ENCODE measurements at places on chromosomes 11 and 22.

DNA sequence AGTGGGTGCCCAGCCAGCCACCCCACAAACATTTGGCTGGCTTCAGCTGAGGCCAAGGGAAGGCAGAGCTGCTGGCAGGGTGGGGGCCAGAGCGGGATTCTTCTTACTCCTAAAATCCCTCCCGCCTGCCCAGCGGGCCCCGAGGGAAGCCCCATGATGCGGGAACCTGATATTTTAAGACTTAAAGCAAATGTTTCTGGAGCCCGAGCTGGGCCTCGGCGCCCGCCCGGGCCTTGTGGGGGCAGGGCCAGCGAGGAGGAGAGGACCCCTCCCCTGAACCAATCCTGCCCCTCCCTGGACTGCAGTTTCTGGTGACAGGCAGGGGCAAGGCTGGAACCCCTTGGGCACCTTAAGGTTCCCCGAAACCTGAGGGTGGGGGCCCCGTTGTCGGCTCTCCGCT, 17.2 kb downstream of the GP1BB start:
- DNase-seq: no peak

DNA sequence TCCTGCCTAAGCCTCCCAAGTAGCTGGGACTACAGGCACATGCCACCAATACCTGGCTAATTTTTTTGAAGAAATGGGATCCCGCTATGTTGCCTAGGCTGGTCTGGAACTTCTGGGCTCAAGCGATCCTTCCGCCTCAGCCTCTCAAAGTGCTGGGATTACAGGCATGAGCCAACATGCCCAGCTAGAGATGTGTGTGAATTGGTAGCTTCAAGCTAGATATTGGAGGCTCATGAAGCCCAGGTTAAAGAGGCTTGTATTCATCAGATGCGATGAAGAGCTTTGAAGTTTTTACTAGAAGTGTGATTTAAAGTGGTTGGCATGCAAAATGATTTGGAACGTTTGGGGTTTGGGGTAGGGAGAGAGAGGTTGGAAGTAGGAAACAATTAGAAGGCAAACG, 19.6 kb downstream of the NF2 start:
- DNase-seq: no peak

- no peak for DNase-seq
These were observed at the start of gene MN1 for GRCh38 chr22:27801616-27802345. Gene MN1 (minus strand): TSS chr22:27801756. CDS start chr22:27800543, 1,213 bp downstream.

GRCh38 chr11:116857936-116858335, 20.5 kb upstream of the APOA1 start:
- no peak for DNase-seq

DNA sequence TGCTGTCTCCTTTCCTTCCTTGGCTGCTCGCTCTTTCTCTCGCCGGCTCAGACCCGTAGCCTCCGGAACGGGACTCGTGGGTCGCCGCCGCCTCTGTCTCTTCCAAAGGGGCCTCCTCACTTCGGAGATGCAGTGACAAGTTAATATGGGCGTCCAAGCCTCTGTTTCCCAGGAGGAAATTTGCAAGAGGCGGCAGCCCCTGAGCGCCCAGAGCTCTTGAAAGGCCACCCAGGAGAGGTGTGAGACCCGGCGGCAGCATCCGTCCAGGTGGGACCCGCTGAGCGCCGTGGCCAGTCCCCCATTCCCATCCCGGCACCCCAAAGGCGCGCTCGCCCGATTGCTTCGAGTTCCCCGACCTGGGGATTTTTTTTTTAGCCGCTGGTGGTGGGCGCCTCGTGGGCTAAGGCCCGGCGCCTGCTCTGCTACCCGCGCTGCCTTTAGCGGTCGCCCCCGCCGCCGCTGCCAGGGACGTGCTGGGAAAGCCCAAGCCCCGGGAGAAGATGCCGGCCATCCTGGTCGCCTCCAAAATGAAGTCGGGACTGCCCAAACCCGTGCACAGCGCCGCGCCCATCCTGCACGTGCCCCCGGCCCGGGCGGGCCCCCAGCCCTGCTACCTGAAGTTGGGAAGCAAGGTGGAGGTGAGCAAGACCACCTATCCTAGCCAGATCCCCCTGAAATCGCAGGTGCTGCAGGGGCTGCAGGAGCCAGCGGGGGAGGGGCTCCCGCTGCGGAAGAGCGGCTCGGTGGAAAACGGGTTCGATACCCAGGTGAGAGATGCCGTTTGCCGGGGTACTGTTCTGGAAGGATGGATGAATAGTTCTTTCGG, 772 bp downstream of the NAV2 start:
- no peak for DNase-seq

DNA sequence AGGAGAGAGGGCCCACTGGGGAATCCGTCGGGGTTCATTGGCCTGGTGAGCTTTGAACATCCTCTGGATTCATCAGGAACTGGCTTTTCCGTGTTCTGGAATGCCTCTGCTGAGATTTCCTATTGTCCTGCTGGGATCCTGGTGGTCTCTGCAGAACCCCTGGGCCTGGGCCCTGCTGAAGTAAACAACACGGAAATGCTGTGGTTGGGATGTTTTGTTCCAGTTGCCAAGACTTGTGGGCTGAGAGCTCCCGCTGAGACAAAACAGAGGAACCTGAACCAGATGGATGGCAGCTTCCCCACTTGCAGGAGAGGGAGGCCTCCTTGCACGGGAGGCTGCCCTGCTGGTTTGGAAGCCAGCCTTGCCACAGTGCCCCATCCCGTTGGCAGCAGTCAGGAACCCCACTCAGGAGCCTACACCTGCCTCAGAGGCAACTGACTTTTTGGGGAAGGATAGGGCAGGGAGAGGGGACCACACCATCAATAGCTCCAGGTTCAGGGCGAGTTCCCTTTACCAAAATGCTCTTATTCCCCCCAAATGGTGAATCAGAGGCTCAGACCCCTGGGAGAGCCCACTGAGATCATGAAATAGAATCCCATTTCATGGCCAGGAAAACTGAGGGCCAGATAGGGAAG, 60.7 kb downstream of the LRRC32 start:
- peak; percentile 88 for DNase-seq

DNA sequence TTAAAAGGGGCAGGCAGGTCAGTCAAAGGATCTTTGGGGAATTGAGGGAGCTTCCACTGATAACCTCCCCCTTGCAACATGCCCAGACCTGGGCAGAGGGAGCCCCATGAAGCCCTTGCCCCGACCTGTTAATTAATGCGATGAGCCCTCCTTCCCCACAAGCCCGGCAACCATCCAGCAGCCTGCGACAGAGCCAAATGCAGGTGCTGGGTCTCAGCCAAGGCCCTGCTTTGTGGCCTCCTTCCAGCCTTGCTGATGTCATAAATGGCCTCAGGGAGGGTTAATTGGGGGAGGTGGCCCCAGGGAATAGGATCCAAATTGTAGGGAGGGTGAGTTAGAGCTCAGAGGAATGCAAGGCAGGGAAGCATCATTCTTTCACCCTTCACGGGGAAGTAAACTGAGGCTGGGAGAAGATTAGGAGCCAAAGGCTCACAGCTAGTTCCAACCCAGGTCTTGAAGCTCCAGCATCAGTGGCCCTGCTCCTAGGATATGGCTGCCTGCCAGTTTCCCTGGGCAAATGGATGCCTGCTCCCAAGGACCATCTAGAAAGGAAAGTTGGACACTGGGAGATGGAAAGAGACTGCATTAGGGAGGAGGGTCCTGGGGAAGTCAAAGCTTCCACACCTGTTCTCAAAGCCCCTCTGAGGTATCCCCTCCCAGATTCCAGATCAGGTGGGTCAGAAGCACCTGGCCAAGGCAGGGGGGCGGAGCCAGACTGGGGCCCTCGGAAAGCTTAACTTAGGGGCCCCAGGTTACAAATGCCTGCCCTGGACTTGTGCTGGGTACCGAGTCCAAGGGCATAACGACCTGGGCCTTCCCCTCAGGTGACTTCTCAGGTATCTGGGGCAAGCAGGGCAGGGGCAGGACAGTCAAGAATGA, 34.1 kb downstream of the LMO1 start:
- no peak for DNase-seq

GRCh38 chr22:24845041-24845898, 39.3 kb downstream of the SGSM1 start:
- no peak for DNase-seq

- no peak for DNase-seq
These were observed 77.1 kb downstream of the LINC01488 start for GRCh38 chr11:69558519-69558941.

- no peak for DNase-seq
These were observed 156.1 kb downstream of the IGLL1 start for GRCh38 chr22:23424031-23424430.
